Sciatic nerve (tissue), 2 donors: ENCODE measurements at places on chromosomes 7 and 10.

- no peak for DNase-seq
Observed at GRCh38 chr10:79136236-79137005, 67.7 kb downstream of the ZMIZ1 start.

- DNase-seq = no peak
Observed at GRCh38 chr7:69603937-69604494, 5.7 kb downstream of the AUTS2 start.

DNA sequence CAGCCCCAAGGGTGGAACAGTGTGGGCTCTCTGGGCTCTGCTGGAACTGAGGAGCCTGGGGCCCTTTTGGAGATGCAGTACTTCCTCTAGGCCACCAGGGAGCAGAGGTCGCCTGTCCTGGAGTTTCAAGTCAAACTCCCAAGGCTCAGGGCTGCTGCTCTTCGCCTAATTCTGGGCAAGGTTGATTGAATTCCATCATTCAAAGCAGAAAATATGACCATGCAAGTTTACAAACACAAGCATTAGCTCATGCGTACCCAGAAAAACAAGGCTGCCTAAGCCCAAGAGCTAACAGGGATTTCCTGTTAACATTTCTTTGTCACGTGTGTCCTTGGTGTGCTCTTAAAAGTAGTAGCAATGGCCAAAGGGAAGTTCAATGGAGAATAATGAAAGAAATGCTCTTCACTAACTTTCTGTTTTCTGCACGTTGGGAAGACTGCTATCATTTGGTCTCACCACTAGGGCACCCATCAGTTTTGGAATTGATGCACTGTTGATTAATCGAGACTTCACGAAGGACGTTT is 20.1 kb downstream of the LDB3 start:
- DNase-seq = no peak

DNA sequence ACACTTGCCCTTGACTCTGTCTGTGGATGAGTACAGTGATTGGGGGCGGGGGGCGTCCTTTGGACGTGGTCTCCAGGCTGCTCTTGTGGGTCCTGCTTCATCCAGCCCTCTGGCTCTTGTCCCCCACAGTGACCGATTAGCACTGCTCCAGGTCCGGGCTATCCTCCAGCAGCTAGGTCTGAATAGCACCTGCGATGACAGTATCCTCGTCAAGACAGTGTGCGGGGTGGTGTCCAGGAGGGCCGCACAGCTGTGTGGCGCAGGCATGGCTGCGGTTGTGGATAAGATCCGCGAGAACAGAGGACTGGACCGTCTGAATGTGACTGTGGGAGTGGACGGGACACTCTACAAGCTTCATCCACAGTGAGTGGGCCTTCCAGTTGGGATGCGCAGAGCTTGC is 18.3 kb downstream of the TACR2 start:
- DNase-seq = no peak

DNA sequence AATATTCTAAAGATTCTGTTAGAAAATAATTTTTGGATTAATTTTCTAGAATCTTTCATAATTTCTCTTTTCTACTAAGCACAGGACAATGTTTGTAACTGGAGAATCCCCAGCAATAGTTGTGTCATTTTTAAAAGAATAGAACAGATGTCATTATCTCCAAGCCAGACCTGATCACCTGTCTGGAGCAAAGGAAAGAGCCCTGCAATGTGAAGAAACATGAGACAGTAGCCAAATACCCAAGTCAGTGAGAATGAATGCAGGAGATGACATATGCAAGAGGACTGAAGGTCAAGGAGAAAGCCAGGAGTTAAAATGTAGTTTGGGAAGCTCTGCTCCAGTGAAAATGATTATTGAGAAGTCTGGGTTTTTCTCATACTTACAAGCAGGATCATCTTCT is 25.4 kb upstream of the ZNF138 start:
- no peak for DNase-seq

DNA sequence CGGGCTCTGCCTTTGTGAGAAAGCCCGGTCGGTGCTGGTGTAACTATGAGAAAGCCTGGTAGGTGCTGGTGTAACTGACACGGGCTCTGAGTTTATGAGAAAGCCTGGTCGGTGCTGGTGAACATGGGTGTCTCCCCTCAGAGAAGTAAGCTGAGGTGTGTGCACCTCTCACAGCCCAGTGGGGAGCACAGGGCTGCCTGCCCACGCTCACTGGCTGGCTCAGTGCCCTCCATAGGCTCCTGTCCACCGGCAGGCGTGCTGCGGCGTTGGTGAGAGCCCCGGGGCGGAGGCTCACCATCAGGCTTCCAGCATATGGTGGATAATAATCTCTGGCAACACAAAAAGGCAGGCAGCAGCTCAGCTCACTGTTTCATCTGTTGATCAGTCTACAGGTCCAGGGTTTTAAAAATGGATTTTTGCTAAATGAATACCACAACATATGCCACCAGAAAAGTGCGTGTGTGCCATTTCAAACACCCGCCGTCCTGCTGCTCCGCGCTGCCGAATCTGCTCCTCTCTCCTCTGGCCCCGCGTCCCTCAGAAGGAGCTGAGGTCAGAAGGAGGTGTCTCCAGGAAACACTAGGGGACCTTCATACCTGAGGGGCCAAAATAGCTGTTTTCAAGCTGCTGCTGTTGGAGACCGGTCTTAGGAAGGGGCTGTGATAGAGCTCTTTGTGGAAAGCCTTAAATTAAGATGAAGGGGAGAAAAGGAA is 365.7 kb downstream of the DNAJB6 start:
- no peak for DNase-seq

DNA sequence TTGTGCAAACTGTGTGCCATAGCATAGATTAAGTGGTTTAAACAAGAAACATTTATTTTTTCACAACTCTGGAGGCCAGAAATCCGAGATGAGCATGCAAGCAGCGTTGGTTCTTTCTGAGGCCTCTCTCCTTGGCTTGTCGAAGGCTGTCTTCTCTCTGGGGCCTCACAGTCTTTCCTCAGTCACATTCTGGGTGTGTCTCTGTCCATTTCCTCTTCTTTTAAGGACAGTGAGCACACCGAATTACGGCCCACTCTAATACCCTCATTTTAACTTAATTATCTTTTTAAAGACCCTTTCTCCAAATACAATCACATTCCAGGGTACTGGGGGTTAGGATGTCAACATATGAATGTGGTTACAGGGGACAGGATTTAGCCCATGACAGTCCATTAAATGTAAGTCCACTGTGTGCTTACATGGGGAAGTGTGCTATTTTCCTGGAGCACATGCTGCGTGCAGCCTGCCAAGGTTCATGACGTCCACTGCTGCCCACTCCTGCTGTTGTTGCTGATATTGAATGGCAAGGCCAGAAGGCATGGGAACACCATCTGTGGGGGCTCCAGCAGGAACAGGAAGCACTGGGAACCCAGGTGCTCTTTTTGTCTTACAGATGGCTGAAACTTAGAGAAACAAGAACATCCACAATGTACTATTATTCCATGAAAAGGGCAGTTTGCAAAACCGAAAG is 365.5 kb downstream of the GALNT17 start:
- DNase-seq = peak; percentile 63

- no peak for DNase-seq
Observed at GRCh38 chr7:148893071-148893470, 9.0 kb upstream of the EZH2 start.

DNA sequence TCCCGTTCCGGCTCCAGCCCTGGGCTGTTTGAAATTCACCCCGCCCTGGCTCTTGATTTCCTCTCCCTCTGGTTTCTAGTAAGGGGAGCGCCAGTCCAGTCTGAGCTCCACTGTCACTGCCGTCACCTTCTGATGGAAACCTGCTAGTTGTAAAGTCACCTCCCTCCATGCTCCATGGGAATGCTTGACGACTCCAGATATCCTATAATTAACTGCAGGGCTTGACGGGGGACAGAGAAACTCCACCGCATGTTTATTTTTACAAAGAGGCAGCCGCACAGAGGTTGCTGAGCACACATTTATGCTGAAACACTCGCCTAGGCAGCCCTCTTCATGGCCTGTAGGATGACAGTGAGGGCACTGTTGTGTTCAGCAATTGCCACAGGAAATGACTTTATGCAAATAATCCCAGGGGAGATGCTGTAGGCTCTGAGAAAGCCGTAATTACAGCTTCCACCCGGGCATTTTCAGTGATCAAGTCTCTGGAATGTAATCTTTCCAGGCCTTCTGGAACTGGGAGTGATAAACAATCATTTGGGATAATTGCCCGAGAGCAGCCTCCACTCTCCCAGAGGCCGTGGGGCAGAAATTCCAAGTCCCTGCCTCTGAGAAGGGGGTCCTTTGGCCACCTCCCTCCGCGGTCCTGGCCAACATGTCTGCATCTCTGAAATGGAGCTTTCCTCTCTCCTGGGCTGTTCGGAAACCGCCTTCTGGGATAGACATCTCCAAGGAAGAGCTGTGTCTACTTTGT is 300.5 kb downstream of the KLF6 start:
- DNase-seq = no peak

GRCh38 chr10:105150259-105150880 is 509.3 kb downstream of the SORCS3 start:
- no peak for DNase-seq

- DNase-seq = peak; percentile 51
Observed at GRCh38 chr7:919924-920341, 34.5 kb downstream of the ADAP1 start.

- DNase-seq = no peak
Observed at GRCh38 chr7:130982160-130982638, 248.2 kb upstream of the KLF14 start.

DNA sequence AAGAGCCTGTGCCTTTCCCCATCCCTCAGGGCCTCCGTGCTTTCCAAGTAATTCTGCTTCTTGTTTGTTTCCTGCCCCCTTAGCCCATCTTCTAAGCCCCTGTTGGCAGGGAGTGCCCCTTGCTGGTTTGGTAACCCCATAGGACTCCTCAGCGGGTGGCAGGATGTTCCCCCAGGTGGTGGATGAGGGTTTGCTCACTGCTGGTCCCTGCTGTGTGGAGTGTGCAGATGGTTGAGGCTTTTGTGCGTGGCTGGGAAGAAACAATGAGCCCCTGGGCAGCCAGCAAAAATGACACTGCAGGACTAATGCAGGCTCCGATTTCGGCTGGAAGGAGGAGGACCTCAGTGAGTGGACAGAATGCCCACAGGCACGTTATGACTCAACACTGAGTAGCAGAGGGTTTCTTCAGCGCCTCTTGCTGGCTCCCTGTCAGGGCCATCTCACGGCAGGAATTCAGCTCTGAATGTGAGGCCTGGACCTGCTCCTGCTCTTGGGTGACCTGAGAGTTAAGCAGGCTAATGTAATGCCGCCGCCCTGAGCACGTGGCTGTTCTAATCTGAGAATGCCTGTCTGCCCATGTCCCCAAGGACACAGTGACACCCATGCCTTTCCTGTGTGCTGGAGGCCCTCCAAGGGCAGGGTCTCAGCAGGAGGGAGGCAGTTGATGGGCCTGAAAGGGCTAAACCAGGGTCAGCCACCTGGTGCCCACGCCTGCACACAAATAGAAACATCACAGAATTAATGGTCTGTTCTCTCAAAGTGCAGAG is 16.6 kb downstream of the BAG3 start:
- no peak for DNase-seq

DNA sequence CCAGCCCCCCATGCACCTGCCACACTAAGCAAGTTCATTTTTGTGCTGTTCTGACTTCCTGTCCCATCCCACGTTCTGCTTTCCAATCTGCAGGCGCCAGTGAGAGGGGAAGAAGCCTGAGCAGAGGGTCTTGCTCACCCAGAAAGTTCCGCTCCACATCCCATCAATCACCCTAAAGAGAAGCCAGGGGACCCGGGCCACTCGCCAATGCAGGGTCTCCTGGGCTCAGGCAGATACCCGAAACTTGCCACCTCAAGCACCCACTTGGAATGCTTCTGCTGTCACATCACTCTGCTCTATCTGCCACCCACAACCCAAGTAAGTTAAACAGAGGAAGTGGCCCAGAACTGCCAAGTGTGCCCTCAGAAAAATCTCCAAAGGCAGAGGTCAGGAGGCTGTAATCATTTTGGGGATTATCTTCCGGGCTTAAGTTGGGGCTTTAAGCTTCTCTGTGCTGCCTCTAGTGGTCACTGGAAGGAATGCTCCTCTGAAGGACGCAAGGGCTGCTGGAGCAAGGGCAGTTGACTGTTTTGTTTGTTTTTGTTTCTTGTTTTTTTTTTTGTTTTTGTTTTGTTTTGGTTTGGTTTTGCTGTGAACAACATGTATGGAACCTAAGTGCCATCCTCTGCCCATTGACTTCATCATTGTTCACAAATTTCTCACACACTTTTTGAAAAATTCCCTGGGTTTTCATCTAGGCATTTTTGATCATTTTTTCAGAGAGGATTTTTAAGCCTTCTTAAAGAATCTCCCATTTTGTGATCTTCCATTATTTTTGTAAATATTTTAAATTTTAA is 25.5 kb downstream of the PRR15 start:
- DNase-seq = no peak

DNA sequence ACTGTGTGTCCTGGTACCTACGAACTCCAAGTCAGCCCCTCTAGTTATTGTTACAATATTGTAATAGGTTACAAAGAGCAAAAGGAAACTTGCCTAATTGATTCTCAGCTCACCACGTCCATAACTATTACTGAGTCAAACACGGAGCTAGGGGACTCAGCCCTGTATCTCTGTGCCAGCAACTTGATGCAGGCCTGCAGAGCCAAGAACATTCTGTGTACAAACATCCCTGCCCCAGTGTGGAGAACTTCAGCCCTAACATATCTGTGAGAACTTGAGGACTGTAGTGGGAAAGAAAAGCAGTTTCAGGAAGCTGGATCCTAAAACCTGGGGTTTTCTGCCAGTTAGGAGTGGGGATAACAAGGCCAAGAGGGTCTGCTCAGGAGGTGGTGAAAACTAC is 114.9 kb upstream of the PRSS58 start:
- DNase-seq = no peak

DNA sequence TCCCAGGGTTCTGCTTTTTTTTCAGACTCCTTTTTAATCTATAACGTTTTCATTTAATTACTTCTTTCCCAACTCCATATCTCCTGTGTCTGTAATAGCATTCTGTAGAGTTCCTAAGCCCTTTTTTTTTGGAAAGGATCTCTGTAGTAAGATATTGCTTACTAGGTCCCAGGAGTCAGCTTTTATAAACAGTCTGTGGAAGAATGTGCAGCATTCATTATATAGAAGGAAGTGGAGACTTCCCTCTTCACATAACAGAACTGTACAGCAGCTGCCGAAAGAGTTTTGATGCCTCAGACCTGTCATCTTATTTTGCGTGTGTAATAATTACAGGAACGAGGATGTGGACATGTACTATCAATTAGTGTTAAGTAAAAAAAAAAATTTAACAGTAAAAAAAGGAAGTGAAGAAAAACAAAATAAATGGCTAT is 7.4 kb upstream of the STEAP4 start:
- no peak for DNase-seq
